ENCODE measurements at places on chromosomes 13 and 19.

- no peak for DNase-seq
Measured at GRCh38 chr19:18239303-18239702, 13.1 kb upstream of the PDE4C start.

GRCh38 chr19:58361900-58362271, 665 bp downstream of the ZNF497 start:
- no peak for DNase-seq

DNA sequence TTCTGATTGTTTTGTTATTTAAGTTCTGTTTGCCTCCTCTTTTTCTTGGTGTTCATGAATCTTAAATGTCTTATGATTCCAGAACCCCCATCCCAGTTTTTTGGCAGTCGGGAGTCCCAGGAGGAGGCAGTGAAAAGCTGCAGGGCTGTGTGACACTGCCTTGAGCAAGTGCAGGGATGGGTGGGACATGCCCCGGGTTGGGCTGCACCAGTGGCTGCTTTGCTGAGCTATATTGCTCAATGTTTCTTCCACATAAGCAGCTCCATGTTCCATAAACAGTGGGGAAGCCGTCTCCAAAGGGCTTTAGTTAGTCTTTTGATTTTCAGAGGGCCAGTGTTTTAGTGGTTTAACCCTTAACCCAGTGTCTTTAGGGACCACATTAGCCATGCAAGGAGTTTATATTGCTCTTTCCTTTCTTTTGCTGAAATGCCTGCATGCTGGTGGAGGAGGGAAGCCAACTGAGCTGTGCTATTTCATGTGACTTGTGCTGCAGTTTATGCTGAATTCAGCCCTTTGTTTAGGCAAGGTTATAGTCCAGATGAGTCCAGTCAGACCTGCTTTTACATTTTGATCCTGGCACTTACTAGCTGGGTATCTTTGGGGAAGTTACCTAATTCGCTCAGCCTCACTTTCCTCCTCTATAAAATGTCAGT, 13.1 kb downstream of the ATP8A2 start:
- no peak for DNase-seq

DNA sequence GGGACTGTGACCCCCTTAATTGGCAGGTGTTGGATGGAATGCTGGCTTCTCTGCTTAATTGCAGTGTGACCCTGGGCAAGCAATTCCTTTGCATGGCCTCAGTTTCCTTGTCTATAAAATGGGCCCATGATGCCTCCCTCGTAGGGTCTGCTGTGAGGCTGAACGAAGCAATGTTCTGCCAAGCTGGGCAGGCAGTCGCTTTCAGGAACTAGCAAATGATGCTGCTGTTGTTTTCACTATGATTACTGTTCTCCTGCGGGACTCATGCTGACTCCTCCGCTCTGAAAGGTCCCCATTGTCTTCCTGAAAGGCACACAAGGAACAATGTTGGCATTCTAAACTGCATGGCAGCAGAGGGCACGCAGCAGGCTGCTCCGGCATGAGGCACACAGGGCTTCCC, 6.8 kb downstream of the BICRA start:
- DNase-seq = no peak

DNA sequence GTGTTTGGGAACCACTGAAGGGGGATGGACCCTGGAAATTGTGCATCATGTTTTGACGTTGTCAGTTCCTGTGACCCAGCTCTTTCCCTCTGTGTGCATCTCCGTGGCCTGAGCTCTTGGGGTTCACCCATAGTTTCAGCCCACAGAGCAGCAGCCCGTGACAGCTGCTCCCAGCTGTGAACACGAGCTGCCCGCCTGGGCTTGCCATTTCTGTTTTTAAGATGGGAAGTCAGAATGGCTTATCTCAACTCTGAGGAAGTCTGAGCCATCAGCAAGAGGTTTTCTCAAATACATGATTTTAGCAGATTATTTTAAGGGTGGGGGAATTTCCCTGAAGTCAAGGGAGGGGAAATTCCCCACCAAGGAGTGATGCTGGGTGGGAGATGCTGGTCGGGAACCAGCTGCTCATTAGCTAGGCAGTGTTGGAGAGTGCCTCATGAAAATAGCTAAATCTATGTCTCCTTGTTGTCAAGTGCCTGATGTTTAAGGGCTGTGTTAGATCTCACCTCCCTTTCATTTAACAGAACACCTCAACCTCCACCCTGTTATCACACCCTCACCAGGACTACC, 34.8 kb upstream of the C1QTNF9 start:
- DNase-seq = no peak

DNA sequence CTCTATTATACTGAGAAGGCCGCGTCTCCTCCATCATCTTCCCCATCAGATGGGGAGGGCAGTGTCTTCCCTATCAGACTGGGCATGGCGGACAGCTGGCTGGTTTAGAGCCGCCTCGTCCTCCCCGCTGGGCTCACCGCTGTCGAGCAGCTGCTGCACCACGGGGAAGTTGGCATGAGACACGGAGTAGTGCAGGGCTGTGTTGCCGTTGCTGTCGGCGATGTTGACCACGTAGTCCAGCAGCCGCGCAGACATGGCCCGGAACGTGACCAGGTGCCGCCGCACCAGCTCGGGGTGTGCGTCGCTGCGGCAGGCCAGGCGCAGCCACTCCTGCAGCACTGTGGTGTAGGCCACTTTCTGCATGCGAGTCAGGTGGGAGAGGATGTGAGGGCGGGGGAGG, 18.8 kb upstream of the SPC24 start:
- no peak for DNase-seq

GRCh38 chr19:29040292-29040691, 172.7 kb downstream of the UQCRFS1 start:
- DNase-seq = no peak

GRCh38 chr13:67120872-67121531, 109.1 kb downstream of the PCDH9 start:
- DNase-seq = no peak

- no peak for DNase-seq
Measured at GRCh38 chr19:811506-812048, 10.2 kb downstream of the PLPPR3 start.

GRCh38 chr13:98313922-98314292, 136.8 kb upstream of the RNF113B start:
- no peak for DNase-seq

DNA sequence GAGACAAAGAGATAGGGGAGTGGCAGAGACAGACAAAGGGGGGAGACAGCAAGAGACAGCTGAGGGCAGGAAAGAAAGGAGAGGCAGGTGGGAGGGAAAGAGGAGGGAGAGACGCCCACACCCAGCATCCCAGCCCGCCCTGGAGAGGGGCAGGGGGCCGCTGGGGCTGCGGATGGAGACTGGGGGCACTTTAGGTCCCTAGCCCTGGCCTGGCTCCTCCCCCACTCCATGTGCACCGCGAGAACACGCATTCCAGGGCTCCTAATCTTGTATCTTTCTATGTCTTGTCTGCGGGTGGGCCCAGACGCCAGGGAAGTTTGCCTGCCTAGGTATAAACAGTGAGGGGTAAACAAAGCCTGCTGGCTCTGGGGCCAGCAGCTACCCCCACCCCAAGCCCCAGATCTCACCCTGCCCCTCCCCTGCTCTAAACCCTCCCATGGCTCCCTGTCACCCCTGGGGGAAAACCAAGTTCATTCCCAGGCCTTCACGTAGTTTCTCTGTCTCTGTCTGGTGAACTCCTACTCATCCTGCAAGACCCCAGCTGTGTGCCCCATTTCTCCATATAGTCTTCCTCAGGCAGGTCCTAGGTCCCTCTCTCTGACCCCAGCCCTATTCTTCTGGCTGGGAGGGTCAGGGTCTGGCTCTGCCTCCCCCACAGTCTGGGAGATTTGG, 5.7 kb downstream of the TLE5 start:
- no peak for DNase-seq

DNA sequence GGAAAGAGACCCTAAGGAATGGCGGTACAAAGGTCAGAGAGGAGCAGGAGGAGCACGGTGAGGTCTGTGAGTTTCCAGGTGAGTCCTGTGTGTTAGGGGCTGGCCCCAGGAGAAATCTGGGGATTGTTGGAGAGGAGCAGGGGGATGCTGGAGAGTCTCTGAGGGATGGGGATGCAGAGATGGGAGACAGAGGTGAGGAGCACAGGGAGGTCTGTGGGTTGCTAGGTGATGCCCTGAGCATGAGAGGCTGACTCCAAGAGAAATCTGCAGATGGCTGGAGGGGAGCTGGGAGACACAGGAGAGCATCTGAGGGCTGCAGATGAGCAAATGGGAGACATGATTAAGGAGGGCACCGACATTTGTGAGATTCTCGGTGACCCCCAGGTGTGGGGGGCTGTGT, 4.1 kb upstream of the ZNF229 start:
- DNase-seq = no peak

GRCh38 chr19:38788478-38789243, at the start of gene LGALS7B:
Gene LGALS7B, plus strand, starts transcription at chr19:38789200. Its CDS starts 27 bp downstream, at chr19:38789227.
- no peak for DNase-seq

DNA sequence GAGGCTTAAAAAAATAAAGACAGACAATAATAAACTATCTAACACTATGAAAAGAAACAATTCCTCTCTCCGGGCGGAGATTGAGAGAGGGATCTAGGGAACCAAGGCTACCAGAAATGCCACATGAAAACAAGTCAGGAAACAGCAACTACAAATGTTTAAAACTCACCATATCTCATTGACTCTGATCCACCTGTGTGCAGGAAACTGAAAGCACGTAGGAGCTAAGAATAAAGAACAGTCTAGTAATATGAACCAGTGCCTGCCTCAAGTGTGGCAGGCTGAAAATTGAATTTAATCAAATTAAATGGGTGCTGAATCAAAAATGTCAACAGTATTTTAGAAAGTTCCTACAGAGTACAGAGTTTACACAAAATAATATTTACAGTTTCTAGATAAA, 1701.0 kb downstream of the SLITRK5 start:
- DNase-seq = no peak

DNA sequence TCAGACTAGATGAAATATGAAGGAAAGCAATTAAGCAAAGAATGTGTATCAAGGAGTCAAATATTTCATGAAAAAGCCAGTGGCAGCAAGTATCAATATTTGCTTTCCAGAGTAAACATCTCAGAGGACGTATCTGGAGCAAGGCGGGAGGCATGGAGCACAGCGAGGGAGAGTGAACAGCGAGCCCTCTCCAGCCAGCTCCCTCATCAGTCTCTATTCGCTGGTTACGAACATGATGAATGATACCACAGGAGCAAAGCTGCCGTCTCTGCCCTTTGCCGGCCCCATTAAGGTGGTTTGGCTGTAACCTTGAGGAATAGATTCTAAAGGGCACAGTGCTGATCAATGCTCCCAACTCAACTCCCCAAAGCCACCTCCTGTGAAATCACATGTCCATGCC, 95.8 kb downstream of the CCNA1 start:
- no peak for DNase-seq

GRCh38 chr19:4232614-4233281, 3.4 kb downstream of the EBI3 start:
- DNase-seq = no peak

DNA sequence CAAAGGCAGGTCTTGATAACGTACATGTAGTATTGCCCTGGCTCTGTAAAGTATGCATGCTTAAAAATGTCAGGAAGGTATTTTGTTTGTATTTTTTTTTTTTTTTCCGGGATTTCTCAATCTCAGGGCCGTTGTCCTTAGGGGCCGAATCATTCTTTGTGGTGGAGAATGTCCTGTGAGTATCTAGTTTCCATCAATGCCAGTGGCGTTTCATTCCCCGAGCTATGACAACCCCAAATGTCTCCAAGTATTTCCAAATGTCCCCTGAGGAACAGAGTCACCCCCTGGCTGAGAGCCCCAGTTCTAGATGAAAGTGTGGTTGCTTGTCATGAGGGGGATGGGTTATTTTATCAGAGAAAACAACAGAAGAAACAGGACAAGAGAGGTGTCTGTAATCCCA, 68.7 kb downstream of the ACSBG2 start:
- no peak for DNase-seq

- DNase-seq = no peak
Measured at GRCh38 chr13:35936246-35936978, 194.8 kb downstream of the DCLK1 start.

GRCh38 chr13:34255711-34256110, 437.8 kb downstream of the RFC3 start:
- no peak for DNase-seq

- no peak for DNase-seq
Measured at GRCh38 chr19:29544656-29545360, 19.0 kb downstream of the VSTM2B start.

DNA sequence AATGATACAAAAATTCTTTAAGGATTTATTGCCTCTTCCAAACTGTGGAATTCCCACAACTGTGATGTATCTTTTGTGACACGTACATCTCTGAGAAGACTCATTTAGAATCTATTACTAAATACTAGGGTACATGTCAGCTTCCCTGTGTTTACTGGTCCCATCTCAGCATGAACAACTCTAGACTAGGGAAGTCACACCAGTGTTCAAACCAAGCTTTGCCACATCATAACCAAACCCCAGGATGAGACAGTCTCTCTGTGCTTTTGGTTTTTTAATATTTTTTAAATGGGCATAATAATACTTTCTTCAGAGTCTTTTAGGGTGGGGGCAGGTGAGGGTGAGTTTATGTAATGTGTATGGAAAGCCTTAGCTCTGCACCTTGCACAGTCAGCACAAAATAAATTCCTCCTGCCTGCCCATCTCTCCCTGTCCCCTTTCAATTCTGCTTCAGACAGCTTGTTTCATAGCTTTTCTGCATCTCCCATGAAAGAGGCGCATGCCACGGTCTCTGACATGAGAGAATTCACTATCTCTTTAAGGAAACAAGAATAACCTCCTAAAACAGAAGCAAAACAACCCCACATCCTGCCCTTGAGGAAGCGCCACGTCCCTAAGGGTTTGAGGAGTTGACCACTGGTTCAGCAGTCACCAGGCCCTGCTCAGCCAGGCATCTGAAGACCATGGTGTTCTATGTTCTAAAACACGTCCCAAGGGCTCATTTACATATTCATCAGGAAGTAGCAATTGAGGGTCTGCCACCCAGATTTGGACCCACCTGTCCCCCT, 174.5 kb downstream of the USP12 start:
- DNase-seq = no peak

GRCh38 chr13:65091031-65091430, 2139.1 kb downstream of the PCDH9 start:
- DNase-seq = no peak

DNA sequence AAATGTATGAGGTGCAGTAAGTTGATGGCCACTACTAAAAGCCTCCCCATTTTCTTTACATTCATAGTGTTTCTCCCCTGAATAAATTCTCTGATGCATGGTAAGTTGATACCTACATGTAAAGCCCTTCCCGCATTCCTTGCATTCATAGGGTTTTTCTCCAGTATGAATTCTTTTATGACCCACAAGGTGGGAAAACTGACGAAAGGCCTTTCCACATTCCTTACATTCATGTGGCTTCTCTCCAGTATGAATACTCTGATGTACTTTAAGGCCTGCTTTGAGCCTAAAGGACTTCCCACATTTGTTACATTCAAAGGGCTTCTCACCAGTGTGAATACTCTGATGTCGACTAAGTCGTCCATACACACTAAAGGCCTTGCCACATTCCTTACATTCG, 20.5 kb downstream of the ZNF607 start:
- no peak for DNase-seq

DNA sequence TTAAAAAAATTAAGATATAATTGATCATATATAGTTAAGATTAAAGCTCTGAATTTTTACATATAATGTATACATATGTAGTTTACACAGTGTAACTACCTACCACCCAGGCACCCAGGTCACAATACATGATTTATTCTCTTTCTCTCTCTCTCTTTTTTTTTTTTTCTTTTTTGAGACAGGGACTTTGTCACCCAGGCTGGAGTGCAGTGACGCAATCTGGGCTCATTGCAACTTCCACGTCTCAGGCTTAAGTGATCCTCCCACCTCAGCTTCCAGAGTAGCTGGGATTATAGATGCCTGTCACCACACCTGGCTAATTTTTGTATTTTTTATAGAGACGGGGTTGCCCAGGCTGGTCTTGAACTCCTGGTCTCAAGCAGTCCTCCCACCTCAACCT, 18.8 kb upstream of the CLASRP start:
- DNase-seq = no peak

- no peak for DNase-seq
Measured at GRCh38 chr13:107139006-107139405, 571.1 kb upstream of the ARGLU1 start.
